Esophagus muscularis mucosa (tissue), 4 donors: ENCODE measurements at places on chromosomes 1 and 21.

GRCh38 chr1:155309423-155310021 lies 856 bp downstream of the FDPS start:
- DNase-seq: no peak

DNA sequence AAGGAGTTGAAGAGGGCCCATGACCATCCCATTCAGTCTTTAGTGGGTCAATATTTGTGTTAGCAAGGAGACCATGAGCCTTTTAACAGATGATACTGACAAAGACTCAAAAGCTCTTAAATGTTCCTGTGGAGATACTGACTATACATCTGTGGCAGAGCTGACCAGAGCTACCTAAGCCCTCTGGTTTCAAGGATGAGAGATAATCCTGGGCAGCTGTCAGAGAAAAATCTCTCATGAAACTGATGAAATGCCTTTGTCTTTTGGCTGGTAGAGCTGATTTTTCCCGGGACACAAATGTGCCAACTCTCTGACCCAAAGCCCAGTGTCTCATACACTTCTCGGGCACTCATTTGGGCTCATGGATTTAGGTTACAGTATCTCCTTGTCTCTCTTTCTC lies 100.9 kb downstream of the XCL2 start:
- no peak for DNase-seq

GRCh38 chr1:18723206-18723605 lies 92.6 kb downstream of the PAX7 start:
- no peak for DNase-seq

- no peak for DNase-seq
Measured at GRCh38 chr1:205335692-205336091, 14.1 kb upstream of the NUAK2 start.

DNA sequence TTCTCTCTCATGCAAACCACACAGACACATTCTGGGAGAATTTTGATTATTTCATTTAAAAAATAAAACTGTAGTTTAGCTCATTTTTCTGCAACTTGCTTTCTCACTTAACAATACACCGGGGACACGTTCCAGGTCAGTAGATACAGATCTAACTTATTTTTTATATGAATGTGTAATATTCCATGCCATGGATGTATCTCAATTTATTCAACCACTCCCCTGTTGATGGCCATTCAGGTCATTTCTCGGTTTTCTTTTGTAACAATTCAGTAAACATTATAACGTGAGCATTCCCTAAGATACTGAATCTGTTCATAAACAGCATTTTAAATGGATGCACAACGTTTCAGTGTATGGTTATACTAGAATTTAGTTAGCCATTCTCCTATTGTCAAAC lies 64.7 kb downstream of the CSMD2 start:
- DNase-seq: no peak
